Cardiac septum (tissue), 1 donor: ENCODE measurements at places on chromosomes 16 and 17. TPM values are rescaled to one million over a fixed set of nuclear protein-coding genes. Genes with fewer than 3 reads are reported as not detected.
A peak's percentile ranks its signal among the peaks of the same experiment; 100 is the strongest.

DNA sequence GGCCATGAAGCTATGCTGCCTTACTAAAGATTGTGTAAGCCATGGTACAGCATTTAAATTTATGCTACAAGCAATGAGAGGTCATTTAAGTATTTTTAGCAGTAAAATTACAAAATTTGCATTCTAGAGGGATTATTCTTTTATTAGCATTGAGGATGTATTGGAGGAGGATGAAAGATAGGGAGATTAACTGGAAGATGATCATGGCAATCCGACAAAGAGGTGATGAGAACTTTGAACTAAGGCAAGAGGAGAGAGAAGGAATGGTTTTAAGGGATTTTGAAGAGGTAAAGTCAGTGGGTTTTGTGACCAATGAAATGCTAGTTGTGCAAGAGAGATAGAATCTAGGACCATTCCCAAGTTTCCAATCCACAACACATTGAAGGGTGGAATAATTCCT, 129.9 kb downstream of the SNX11 start:
- no peak for DNase-seq

DNA sequence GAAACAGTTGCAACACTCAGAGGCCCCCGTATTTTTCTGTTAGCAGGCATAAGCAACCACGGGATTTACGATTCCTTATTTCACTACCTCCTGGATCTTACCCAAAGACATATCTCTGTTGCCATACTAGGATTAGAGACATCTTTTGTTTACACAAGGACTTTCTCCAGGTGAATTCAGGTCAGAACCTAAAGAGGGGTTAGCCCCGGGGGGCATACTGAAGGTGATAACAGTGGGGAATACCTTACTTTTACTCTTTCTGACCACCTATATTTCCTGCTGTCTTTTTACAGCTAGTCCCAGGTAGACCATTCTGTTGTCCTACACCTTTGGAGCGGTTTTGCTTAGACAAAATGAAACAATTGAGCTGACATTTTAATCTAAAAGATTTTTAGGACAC, 27.9 kb upstream of the CDH8 start:
- DNase-seq = no peak

GRCh38 chr17:72165867-72166439, 45.1 kb downstream of the SOX9 start:
- no peak for DNase-seq

GRCh38 chr16:85435700-85436099, 177.4 kb upstream of the GSE1 start:
- DNase-seq = no peak

- no peak for DNase-seq
Observed at GRCh38 chr16:4529085-4530060, 9.2 kb downstream of the CDIP1 start.

KRTAP2-1 gene
- total RNA-seq = not detected

DNA sequence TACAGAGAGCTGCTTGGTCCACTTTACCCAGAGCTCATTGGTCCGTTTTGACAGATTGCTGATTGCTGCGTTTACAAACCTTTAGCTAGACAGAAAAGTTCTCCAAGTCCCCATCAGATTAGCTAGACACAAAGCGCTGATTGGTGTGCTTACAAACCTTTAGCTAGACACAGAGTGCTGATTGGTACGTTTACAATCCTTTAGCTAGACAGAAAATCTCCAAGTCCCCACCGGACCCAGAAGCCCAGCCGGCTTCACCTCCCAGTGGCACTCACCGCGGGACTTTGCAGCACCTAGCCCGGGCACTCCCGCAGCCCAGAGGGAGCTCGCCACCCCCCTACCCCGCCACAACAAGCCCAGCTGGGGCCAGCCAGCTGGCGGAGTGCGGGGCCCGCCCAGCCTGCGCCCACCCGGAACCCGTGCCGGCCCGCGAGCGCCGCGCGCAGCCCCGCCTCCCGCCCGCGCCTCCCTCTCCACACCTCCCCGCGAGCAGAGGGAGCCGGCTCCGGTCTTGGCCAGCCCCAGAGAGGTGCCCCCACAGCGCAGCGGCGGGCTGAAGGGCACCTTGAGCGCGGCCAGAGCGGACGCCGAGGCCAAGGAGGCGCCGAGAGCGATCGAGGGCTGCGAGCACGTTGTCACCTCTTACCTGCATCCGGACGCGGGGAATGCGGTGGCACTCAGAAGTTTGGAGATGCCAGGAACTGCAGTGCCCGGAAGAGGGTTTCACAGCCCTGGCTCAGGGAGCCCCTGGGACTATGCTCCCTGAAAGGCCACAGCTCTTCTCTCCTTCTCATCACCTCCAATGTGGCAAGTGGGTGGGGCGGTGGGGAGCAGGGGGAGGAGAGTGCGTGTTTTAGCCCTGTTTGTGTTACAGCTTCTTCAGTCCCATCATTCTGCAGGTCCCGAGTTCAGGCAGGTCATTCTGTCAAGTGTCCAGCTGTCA, 1504.5 kb downstream of the CDH11 start:
- no peak for DNase-seq

KRT15 gene
- not detected for total RNA-seq

- DNase-seq = no peak
Observed at GRCh38 chr16:66882702-66883101, 2.4 kb downstream of the PDP2 start.

OR1F1 gene
- total RNA-seq = not detected

DNA sequence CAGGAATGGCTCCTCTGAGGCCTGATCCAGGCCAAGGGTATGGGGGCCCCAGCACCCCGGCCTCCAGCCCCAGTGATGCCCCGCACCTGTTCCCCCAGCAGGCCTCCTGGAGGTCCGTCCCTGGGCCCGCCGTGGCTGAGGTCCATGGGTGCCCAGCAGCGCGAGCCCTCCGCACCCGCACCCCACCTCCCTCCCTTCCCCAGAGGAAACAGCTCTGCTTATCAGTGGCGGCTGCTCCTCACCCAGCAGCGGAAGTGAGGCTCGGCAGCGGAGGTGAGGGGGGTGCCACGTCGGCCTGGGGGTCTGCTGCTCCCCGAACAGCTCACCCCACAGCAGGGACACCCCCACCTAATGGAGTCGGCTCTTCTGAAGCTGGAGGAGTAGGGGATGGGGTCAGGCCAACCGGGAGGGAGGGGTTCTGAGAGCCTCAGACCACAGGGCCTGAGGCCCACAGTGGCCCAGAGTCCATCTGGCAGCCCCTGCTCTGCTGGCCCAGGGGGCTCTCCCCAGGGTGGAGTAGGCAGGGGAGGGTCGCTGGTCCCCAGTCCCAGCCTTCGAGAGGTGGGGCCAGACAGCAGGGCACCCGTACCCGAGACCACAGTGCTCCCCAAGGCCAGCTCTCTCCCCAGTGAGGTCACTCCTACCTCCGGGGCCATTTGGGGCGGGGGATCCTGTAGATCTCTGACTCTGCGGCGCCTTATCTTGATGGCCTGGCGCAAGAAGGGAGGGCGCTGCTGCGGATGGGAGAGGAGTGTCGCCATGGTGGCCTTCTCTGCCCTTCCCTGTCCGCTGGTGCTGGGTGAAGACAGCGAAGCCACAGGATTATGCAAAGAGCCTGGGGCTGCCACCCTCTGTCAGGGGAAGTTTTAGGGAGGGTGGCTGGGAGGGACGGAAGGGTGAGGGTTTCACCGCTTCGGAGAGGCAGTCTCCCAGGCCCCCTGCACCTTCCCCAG, at the start of gene UNC13D:
TSS of gene UNC13D (minus strand) at position 828 of the 953 bp plus-strand sequence. CDS start at position 761, 67 bp downstream.
- DNase-seq = no peak

GRCh38 chr17:80133626-80133970, 13.3 kb downstream of the EIF4A3 start:
- no peak for DNase-seq

DNA sequence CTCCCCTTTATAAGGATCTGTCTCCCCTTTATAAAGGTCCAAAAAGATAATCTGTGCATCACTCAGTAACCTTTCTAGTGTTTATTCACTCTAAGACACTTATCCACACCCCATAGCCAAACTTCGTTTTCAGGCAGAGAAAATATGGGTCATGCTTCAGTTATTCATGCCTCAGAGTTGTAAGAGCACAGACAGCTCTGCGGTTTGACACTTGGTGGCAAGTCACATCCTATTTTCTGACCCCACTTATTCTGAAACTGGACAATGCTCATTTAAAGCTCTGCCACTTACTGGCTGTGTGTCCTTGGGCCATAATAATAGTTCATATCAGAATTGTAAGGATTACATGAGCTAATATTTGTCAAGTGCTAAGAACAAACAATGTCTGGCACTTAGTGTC, 2.0 kb upstream of the KRTAP2-1 start:
- DNase-seq = no peak

DNA sequence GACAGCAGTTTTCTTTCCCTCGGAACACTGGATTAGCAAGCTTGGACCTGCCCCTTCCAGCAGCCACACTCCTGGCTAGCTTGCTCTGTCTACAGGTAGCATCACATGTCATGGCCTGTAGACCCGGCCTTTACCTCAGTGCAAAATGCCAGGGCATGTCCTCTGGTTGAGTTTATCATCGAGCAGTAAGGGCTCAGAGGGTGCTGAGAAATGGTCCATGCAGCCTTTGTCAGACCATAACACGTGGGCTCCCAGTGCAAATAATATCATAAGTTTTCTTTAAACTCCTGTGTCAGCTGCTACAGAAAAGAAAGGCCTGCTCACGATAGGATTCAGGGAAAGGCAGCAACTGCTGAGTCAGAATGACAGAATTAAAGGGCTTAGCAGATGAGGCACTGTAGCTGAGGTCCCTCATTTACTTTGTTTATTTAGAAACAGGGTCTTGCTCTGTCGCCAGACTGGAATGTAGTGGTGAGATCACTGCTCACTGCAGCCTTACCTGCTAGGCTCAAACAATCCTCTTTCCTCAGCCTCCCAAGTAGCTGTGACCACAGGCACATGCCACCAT, 8.0 kb upstream of the GNA13 start:
- DNase-seq = no peak

DNA sequence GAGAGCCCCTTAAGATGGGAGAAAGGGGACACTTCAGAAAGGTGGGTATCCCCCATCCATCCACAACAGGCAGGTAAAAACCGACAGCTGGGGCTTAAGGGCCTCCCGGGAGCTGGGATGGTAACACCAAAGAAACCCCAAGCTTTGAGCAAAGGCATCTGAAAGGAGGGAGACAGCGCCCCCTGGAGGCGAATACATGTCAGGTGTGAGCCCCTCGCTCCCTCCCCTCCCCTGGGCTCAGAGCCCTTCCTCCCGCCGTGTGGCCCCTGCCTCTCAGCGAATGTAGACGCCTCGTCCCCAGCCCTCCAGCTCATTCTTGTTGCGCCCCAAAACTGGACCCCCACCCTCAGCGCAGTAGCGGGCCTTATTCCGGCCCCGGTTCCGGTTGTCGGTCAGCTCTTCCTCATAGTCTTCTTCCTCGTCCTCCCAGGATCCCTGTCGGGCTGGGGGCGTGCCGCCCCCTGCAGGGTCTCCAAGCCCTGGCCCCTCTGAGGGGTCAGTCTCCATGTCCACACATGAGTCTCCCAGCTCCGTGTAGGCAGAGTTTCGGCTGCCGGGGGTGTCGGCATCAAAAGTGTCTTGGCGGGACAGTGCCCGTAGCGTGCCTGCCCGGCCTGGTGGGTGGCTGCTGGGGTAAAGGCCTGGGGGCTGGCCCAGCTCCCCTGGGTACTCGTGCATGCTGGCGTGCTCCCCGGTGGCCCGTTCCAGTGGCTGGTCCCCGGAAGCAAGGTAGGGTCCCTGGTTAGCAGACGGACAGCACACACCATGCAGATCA, 9.1 kb upstream of the ARL5C start:
- no peak for DNase-seq

- no peak for DNase-seq
Observed at GRCh38 chr17:75889454-75889853, 7.3 kb downstream of the TRIM65 start.

- no peak for DNase-seq
Observed at GRCh38 chr17:48241131-48241591, 133.6 kb downstream of the SNX11 start.

CWC25 gene
- 10.4 TPM for total RNA-seq

- DNase-seq = no peak
Observed at GRCh38 chr16:17386229-17386628, 84.5 kb downstream of the XYLT1 start.

GRCh38 chr17:73827627-73828291, 183.5 kb upstream of the SDK2 start:
- DNase-seq = no peak

NHLRC4 gene
- 0.30 TPM for total RNA-seq

CCL13 gene
- total RNA-seq = 0.97 TPM

DNA sequence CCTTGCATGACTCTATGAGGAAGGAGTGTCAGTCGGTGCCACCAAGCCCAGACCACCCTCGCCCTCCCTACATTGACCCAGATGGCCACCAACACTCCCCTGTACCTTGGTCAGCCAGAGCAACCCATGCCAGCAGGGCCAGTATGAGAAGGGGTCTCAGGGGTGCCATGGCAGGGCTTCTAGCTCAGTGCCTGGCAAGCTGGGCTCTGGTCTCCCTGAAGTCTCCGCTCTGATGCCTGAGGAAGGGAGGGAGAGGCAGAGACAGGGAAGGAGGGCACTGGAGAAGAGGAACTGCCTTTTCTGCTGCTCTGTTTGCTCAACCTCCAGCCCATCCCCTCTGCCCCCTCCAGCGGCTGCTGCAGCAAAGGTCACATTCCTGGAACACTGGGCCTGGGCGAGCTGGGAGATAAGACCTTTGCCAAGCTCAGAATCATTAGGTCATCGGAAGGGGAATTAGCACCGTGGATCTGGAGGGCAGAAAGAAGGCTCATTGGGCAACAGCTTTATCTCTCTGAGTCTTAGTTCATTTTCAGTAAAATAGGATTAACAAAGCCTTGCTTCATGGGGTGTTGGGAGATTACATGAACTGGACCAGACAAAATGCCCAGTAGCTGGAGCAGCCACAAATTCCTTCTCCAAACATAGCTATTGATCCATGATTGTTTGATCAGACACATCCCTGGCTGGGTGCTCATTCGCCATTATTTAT, at the start of gene VTN:
TSS of gene VTN (minus strand) at position 273 of the 709 bp plus-strand sequence. CDS start at position 169, 104 bp downstream.
- DNase-seq = no peak

ALOX12 gene
- not detected for total RNA-seq

PLA2G10 gene
- not detected for total RNA-seq

- DNase-seq = no peak
Observed at GRCh38 chr16:55189682-55190636, 134.0 kb upstream of the IRX6 start.

CCL1 gene
- not detected for total RNA-seq

DNA sequence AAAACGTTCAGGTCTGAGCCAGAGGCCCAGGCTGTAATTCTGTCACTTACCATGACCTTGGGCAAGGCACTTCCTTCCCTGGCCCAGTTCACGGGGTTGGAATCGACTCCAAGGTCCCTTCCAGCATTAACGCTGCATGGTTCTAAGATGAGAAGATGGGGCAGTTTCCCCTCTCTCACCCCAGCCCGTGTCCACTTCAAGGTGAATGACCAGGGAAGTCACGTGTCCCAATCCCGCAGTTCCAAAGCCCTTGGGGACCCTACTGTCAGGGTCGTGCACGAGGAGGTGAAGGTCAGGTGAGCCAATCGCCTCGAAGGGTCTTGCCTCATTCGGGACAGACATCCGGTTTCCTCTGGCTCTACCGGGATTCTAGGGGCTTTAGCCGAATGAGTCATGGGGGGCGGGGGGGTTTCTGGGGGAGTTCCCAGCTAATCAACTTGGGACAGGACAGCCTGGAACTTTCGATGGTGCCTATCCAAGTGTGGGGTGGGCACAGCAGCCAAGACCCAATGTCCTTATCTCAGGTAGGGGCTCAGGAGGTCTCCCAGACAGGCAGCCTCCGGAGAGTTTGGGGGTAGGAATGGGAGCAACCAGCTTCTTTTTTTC, 762 bp upstream of the CSF3 start:
- DNase-seq = no peak

IL21R gene
- 1.4 TPM for total RNA-seq

- DNase-seq = peak; percentile 92
Observed at GRCh38 chr17:77247048-77247541, 106.3 kb downstream of the SEC14L1 start.

GRCh38 chr16:13070268-13070667, 168.9 kb downstream of the SHISA9 start:
- DNase-seq = no peak

RAB26 gene
- total RNA-seq = 2.2 TPM
